ENCODE measurements at places on chromosomes 1 and 21. TPM values are rescaled to one million over a fixed set of nuclear protein-coding genes. Genes with fewer than 3 reads are reported as not detected.

Gene CD247
- 3.4 TPM for total RNA-seq

Gene NR5A2
- total RNA-seq: 8.5 TPM

Gene AMPD1
- total RNA-seq: 0.34 TPM

Gene SPRR5
- not detected for total RNA-seq

Gene TTC39A
- 46.8 TPM for total RNA-seq

- no peak overlapping the region for H3K4me3 ChIP-seq
- H3K27me3 ChIP-seq: no peaks in the 10 kb centered on the region
- no peak overlapping the region for H3K27ac ChIP-seq
- DNase-seq: peak; percentile 34
- H3K36me3 ChIP-seq: no peaks in the 10 kb centered on the region
Observed at GRCh38 chr1:94798054-94798453, 22.1 kb upstream of the SLC44A3 start.

DNA sequence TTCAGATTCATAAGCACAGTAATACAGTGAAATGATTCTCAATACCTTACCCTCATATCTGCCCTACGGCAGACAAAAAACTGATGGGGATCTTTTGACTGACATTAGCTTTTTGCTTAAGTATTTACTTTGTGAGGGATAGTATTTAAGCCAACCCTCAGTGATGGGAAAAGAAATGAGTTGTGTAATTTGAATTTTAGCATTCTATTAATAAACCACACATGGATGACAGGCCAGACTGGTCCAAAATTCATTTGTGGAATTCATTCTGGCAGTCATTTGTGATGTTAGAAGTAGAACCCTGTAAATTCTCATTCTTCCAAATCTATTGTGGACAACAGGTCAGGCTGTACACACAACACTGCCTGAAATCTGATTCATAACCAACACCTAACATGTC lies 14.9 kb downstream of the TRIM33 start:
- no peaks in the 10 kb centered on the region for H3K36me3 ChIP-seq
- peaks cover 3% of the 10 kb centered on the region for H3K4me1 ChIP-seq
- no peak overlapping the region for H3K27ac ChIP-seq

GRCh38 chr1:179031855-179032513 lies 6.3 kb downstream of the FAM20B start:
- no peak overlapping the region for H3K27ac ChIP-seq
- no peaks in the 10 kb centered on the region for H3K36me3 ChIP-seq
- no peaks in the 10 kb centered on the region for H3K27me3 ChIP-seq
- H3K4me3 ChIP-seq: no peak overlapping the region

- peaks cover 33% of the 10 kb centered on the region for H3K4me1 ChIP-seq
- H3K27ac ChIP-seq: peak overlapping the region; percentile 70
- H3K27me3 ChIP-seq: no peaks in the 10 kb centered on the region
- DNase-seq: no peak
Observed at GRCh38 chr1:24021403-24022266, 41.5 kb upstream of the SRSF10 start.

Gene HPCAL4
- 0.18 TPM for total RNA-seq

DNA sequence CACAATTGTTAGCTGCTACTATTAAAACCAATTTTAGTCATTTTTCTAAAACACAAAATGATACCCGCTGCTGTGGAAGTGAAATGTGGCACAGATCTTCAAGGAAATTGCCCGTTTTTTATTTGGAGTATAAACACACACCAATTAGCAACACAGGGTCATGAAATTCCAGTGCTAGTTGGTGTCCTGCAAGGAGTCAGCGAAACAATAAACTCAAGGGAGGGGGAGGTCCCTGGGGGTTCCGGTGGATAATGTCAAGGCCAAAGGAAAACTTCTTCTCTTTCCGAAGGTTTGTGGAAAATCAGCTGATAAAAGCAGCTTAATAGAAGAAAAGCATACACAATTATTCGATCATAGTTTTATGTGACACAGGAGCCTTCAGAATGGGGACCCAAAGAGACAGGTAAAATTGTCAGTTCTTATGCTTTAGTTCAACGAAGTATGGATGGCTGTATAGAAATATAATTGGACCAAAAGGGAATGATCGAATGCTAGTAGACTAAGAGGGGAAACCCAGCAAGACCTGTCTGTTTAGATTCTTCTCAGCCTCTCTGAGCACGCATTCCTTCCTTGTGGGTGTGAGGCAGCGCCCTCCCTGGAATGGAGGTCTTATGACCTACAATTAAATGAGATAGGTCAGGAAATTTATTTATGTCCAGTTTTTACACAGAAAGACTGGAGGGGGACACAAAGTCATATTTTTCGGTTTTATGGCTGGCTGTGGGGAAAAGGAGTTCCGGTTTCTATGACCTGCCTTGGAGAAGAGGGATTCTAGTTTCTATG lies 65.9 kb downstream of the KCNK1 start:
- H3K4me1 ChIP-seq: no peaks in the 10 kb centered on the region
- H3K36me3 ChIP-seq: no peaks in the 10 kb centered on the region
- no peak overlapping the region for H3K4me3 ChIP-seq
- no peaks in the 10 kb centered on the region for H3K27me3 ChIP-seq
- H3K27ac ChIP-seq: no peak overlapping the region

DNA sequence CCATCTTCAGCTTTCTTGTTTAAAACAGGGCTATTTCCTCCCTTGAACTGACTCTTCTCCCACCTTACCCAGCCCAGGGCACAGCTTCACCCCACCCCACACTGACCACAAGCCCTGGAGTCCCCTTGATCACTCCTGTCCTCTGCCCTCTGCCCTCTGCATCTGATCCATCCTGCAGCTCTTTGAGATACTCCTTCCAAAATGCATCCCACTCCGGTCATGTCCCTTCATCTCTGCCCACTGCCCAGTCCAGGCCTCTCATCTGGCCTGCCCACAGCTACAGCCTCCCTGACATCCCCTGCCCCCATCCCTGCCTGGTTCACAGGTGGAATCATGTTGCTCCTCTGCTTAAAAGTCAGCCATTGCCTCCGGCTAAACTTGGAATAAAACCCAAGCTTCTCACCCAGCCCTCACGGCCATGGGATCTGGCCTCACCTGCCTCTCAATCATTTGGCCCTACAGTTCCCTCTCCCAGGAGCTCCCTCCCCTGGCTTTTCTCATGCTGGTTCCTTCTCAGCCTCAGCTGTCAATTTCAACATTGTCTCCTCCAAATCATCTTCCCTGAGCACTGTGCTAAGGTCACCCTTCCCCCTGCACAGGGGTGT lies 202.0 kb downstream of the MATN1 start:
- DNase-seq: no peak
- H3K36me3 ChIP-seq: no peaks in the 10 kb centered on the region
- no peaks in the 10 kb centered on the region for H3K27me3 ChIP-seq
- H3K27ac ChIP-seq: no peak overlapping the region
- H3K4me3 ChIP-seq: no peak overlapping the region

- DNase-seq: no peak
- H3K4me1 ChIP-seq: no peaks in the 10 kb centered on the region
- H3K27me3 ChIP-seq: no peaks in the 10 kb centered on the region
- no peak overlapping the region for H3K4me3 ChIP-seq
Observed at GRCh38 chr1:84581648-84582047, 7.4 kb upstream of the CTBS start.

DNA sequence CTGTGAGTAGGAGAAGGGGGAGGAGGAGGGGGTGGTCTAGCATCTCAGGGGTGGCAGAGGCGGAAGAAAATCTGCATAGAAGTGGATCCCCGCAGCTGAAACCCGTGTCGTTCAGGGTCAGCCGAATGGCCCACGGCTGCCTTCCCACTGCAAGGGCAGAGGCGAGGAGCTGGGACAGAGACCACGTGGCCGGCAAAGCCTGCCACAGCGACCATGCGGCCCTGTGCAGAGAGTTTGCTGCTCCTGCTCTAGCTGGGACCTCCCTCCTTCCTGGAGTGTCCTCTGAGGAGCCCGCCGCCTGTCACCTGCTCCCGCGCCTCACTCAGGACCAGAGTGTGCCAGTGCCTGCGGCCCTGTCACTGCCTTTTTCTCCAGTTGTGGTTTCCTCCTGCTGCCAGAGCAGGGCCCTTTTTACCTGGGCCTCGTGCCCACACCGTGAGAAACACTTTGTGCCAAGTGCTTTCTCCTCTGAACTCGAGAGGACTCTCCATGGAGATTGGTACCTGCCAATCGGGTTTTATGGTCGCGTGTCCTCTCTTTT lies 5.4 kb upstream of the TRPM2 start:
- H3K4me3 ChIP-seq: no peak overlapping the region
- H3K27me3 ChIP-seq: peaks cover 32% of the 10 kb centered on the region
- no peaks in the 10 kb centered on the region for H3K4me1 ChIP-seq

Gene MATN1
- total RNA-seq: 0.15 TPM

DNA sequence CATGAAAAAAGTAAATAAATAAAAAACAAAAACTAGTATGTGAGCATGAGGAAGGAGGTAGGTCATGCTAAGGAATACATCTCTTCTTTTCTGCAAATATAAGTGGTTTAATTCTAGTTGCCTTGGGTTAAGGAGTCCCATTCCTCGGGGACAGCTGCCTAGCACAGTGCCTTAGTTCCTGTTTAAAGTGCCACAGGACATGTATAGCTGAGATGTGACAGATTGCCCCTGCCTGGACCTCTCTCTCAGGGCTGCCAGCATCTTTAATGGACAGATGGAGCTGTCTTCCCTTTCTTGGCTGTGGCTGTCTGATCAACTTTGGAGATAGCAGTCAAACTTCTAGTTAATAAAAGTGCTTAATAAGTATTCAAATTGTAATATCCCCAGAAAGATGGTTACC lies 50.0 kb downstream of the TSEN15 start:
- no peak for DNase-seq
- no peaks in the 10 kb centered on the region for H3K4me1 ChIP-seq
- H3K36me3 ChIP-seq: no peaks in the 10 kb centered on the region
- no peaks in the 10 kb centered on the region for H3K27me3 ChIP-seq
- no peak overlapping the region for H3K4me3 ChIP-seq
- no peak overlapping the region for H3K27ac ChIP-seq

Gene REN
- total RNA-seq: 0.23 TPM

- H3K4me1 ChIP-seq: no peaks in the 10 kb centered on the region
- no peaks in the 10 kb centered on the region for H3K27me3 ChIP-seq
- no peak for DNase-seq
- no peak overlapping the region for H3K4me3 ChIP-seq
- no peak overlapping the region for H3K27ac ChIP-seq
- no peaks in the 10 kb centered on the region for H3K36me3 ChIP-seq
Observed at GRCh38 chr1:69777971-69778370, 210.2 kb downstream of the LRRC7 start.

GRCh38 chr1:179327196-179327595 lies 33.6 kb downstream of the SOAT1 start:
- peaks cover 4% of the 10 kb centered on the region for H3K36me3 ChIP-seq
- DNase-seq: no peak
- H3K27ac ChIP-seq: no peak overlapping the region

Gene HFM1
- total RNA-seq: 1.0 TPM

DNA sequence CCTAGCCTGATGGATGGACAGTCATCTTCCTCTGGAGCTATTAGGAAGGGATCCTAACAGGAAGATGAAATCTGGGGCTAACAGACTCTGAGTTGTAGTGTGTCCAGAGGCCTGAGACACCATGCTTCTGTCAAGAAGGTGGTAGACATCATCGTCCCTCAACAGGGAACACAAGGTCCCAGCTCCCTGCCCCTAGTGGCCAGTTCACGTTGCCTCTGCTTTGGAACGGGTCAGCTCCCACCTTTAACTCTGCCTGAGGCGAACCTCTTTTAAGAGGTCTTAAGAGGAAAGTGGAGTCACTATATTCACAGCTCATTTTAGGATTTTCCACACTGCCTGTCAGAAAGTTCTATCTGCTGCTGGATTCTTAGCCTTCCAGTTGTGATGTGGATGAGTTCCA lies 28.3 kb downstream of the LRRC71 start:
- no peaks in the 10 kb centered on the region for H3K27me3 ChIP-seq
- H3K36me3 ChIP-seq: peaks cover 64% of the 10 kb centered on the region
- no peak overlapping the region for H3K4me3 ChIP-seq
- no peak for DNase-seq

GRCh38 chr1:160400646-160401486 lies 502 bp downstream of the VANGL2 start:
- DNase-seq: peak; percentile 79
- H3K27me3 ChIP-seq: no peaks in the 10 kb centered on the region
- peak overlapping the region; percentile 40 for H3K27ac ChIP-seq
- no peaks in the 10 kb centered on the region for H3K36me3 ChIP-seq

Gene DMRTA2
- 0.83 TPM for total RNA-seq

Gene LRRC71
- total RNA-seq: 17.2 TPM

GRCh38 chr1:6827079-6827478 lies 41.8 kb downstream of the CAMTA1 start:
- no peaks in the 10 kb centered on the region for H3K27me3 ChIP-seq
- peaks cover 11% of the 10 kb centered on the region for H3K4me1 ChIP-seq
- H3K27ac ChIP-seq: no peak overlapping the region
- peaks cover 7% of the 10 kb centered on the region for H3K36me3 ChIP-seq
- H3K4me3 ChIP-seq: no peak overlapping the region

DNA sequence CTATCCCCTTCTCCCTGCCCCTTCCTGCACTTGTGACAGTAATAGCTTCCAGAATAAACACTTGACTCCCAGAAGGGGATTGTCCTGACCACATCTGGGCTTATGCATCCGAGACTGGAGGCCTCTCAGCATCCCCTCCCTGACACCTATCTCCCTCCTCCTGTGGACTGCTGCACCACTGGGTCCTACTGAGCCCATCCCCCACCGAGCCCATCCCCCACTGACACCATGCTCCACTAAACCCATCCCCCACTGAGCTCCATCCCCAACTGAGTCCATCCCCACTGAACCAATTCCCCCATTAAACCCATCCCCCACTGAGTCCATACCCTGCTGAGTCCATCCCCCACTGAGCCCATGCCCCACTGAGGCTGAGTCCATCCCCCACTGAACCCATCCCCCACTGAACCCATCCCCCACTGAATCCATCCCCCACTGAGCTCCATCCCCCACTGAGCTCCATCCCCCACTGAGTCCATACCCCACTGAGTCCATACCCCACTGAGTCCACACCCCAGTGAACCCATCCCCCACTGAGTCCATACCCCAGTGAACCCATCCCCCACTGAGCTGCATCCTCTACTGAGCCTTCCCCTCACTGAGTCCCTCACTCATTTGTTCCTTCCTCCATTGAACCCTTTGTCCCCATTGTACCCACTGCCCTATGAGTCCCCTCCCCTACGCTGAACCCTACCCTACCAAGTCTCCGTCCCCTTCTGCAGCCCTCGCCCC lies 5.6 kb downstream of the PDZK1IP1 start:
- no peak overlapping the region for H3K4me3 ChIP-seq
- peaks cover 10% of the 10 kb centered on the region for H3K4me1 ChIP-seq
- DNase-seq: no peak
- H3K27ac ChIP-seq: no peak overlapping the region
- H3K36me3 ChIP-seq: no peaks in the 10 kb centered on the region

DNA sequence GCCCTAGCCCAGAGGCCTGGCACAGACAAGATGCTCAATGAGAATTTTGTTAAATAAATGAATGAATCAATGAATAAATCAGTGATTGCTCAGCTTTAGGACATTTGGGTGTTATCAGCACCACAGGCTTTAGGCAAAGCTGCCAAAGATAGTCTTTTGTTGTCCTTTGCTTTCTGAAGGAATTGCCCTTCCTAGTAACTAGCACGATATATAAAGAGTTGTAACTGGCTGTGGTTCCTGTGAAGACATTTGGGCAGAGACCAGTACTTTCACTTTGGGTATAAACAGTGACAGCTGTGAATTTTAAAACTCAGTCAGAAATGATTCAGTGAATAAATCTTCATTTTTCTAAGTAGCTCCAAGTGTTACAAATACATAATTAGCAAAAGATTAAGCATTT lies 13.3 kb downstream of the RNU5D-1 start:
- no peaks in the 10 kb centered on the region for H3K36me3 ChIP-seq
- DNase-seq: no peak
- H3K27ac ChIP-seq: no peak overlapping the region
- H3K4me3 ChIP-seq: no peak overlapping the region
- H3K4me1 ChIP-seq: no peaks in the 10 kb centered on the region
- H3K27me3 ChIP-seq: no peaks in the 10 kb centered on the region

- no peak overlapping the region for H3K27ac ChIP-seq
- no peak for DNase-seq
- H3K4me3 ChIP-seq: no peak overlapping the region
- H3K4me1 ChIP-seq: no peaks in the 10 kb centered on the region
- no peaks in the 10 kb centered on the region for H3K27me3 ChIP-seq
Observed at GRCh38 chr1:96370757-96371156, 350.8 kb upstream of the PTBP2 start.

Gene LCE1A
- total RNA-seq: not detected

Data from lung (tissue), 17 donors.